AG09319 (cell line): ENCODE measurements at places on chromosomes 4 and X.

DNA sequence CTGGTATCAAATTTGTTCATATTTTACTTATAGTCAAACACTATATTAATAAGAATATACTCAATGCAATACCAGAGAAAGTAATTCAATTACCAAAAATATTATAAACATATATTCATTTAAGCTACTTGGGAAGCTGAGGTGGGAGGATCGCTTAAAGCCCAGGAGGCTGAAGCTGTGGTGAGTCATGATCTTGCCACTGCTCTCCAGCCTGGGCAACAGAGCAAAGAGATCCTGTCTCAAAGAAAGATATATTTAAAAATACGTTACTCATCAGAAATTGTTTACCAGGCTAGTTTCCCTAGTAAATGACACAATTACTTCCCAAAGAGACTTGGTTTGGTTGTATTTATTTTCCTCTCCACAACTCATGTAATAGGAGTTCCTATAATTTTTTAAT is 433.6 kb downstream of the GASK1B start:
- no peak for DNase-seq

- DNase-seq: no peak
These were observed 276.3 kb upstream of the TACR3 start for GRCh38 chr4:103996064-103996463.

DNA sequence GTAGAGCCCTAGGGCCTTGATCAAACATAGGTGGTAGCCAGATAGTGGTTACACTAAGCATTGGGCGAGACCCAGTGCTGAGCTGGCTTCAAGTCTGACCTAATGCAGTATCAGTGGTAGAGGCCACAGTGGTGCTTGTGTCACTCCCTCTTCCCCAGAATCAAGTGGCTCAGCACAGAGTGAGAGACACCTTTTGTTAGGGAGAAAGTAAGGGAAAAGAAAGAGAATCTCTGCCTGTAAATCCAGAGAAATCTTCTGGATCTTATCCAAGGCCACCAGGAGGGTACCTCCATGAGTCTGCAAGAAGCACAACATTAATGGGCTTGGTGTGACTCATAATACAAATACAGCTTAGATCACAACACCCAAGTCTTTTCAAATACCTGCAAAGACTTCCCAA is 117.7 kb upstream of the SLC6A14 start:
- DNase-seq: no peak

DNA sequence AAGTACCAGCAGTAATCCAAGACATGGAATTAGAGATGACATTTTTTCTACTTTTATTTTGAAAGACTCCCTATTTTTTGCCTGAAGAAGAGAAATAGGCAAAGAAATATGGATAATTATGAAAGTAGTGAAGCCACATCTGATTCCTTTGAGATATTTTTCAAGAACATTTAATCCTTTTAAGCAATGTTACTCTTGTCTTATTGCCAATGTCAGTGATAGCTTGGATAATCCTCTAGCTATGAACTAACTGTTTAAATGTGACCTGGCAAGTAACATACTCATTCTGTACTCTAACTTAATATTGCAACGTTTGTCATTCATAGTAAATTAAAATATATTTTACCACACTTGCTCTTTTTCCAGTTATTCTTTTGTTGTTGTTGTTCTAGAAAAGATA is 181.3 kb downstream of the VEGFC start:
- DNase-seq: no peak

- peak; percentile 28 for DNase-seq
These were observed 315.8 kb downstream of the STIM2 start for GRCh38 chr4:27176400-27176799.

DNA sequence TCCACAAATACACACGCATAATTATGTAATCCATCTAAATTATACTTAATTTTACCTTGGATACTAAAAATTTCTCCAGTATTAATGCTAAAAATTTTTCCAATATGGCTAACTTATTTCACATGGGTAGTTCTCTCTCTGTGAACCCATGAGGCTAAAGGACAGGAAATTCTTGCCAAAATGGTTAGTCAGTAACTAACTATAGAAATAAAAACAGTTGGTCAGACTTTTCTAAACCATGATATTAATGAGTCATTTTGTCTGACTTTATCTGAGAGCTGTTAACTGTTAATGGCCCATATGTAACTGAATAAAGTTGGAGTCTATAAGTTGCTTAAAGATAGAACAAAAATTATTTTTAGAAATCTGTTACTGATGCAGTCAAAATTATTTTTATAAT is 549.4 kb downstream of the TLL1 start:
- no peak for DNase-seq

GRCh38 chr4:139607502-139608060 is 51.6 kb upstream of the SETD7 start:
- no peak for DNase-seq

GRCh38 chr4:106238820-106239420 is 77.1 kb downstream of the TBCK start:
- peak; percentile 2 for DNase-seq

- no peak for DNase-seq
These were observed 34.7 kb downstream of the MSL3 start for GRCh38 chrX:11792461-11793421.

- DNase-seq: no peak
These were observed 1.5 kb downstream of the GSTCD start for GRCh38 chr4:105710012-105710600.

- no peak for DNase-seq
These were observed 100.5 kb downstream of the AASDH start for GRCh38 chr4:56286763-56287162.

GRCh38 chr4:102355748-102356147 is 10.5 kb upstream of the SLC39A8 start:
- no peak for DNase-seq

GRCh38 chr4:144894573-144894972 is 203.4 kb downstream of the ANAPC10 start:
- DNase-seq: no peak

- peak; percentile 47 for DNase-seq
These were observed 6.7 kb upstream of the ART3 start for GRCh38 chr4:76067652-76068286.

GRCh38 chrX:41118156-41118555 is 32.9 kb downstream of the USP9X start:
- DNase-seq: no peak

GRCh38 chrX:40015693-40016092 is 82.1 kb downstream of the BCOR start:
- no peak for DNase-seq

DNA sequence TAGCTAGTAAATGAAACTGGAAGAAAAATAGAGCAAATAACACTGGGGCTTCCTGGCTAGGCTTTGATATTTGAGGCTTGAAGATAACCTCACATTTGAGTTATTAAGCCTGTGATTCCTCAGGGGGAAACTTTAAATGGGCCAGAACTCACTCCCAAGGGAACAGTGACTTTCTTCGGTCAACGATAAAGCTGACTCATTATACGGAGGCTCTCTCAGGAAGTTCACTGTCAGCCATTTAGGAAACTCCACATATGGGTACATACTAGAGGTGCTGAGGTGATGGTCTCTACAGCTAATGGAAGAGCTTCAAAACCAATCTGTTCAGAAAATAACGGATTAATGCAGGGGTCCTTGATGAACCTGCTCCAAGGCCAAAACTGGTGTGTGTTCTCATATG is 120.8 kb downstream of the SH2D1A start:
- DNase-seq: no peak

- DNase-seq: no peak
These were observed 249.9 kb upstream of the GRIA3 start for GRCh38 chrX:122934131-122934530.

DNA sequence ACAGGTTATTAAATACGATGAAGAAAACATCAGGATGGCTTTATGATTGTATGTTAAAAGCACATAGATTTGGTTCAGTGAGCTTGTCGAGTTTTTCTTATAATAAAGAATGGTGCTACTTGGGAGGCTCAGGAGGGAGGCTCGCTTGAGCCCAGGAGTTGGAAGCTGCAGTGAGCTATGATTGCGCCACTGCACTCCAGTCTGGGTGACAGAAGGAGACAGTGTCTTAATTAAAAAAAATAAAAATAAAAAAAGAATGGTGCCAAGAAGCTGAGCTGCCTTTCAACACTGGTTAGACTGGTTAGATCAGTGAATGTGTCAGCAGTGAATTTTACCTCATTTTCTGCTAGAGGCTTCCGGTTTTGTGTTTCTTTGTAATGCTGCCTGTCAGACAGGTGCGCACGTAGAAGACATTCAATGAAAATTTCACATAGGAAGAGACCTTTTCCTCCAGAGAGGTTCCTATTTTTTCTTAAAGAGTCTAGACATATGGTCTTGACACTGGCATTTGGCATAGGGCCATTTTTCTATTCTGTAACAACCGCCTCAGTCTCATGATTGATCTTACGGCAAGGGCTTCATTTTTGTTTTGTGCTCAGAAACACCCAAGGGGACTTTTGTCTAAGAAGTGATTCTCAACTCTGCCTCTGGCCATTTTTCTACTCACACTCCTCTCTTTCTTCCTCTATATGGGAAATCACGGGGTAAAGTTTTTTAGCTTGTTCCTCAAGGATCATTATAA is 15.0 kb upstream of the ARSF start:
- DNase-seq: no peak

GRCh38 chr4:97910005-97910404 is 233.3 kb downstream of the STPG2 start:
- no peak for DNase-seq

DNA sequence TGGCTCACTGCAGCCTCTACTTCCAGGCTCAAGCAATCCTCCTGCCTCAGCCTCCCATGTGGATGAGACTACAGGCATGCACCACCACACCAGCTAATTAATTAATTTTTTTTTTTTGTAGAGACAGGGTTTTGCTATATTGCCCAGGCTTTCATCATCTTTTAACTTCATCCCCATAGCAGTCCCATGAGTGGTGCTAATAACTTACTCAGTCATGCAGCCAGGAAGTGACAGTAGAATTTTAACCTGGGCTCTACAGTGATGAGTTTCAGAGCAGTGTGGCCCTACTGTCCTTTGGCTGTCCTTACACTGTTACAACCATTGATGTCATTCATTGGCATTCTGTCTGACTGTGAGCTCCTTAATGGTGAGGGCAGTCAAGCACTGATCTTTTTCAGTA is 3.9 kb upstream of the OCIAD2 start:
- no peak for DNase-seq

DNA sequence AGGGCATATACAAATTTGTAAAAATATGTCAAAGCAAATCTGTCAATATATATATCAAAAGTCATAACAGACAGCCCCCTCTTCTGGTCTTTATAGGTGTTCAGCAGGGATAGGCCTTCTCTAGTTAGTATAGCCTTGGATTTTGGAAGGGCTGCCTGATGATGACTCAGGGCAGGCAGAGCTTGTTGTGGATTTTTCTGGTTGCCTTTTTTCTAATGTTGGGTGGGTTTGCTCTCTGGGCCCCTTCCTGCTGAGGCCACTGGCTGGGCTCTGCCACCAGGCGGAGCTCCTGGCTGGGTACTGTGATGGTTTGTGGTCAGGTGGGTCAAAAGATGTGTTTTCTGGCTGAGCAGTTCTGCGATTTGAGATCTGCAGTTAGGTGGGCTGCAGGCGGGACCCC is 294.2 kb downstream of the GRIA2 start:
- DNase-seq: no peak
